ENCODE measurements at places on chromosomes 2 and 18.

DNA sequence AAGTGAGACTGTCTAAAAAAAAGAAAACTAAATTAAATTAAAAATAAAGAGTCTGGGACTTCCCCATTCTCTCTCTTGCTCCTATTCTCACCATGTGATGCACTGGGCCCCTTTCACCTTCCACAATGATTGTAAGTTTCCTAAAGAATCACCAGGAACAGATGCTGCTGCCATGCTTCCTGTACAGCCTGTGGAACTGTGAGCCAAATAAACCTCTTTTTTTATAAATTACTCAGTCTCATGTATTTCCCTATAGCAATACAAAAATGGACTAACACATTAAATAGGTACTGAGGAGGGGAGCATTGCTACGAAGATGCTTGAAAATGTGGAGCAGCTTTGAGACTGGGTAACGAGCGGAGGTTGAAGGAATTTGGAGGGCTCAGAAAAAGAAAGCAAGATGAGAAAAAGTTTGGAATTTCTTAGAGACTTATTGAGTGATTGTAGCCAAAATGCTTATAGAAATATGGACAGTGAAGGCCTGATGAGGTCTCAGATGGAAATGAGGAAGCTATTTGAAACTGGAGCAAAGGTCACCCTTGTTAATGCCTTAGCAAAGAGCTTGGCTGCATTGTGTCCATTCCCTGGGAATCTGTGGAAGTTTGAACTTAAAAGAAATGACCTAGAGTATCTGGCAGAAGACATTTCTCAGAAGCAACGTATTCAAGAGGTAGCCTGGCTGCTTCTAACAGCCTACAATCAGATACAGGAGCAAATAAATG is 128.7 kb downstream of the EIPR1 start:
- no peak for DNase-seq

DNA sequence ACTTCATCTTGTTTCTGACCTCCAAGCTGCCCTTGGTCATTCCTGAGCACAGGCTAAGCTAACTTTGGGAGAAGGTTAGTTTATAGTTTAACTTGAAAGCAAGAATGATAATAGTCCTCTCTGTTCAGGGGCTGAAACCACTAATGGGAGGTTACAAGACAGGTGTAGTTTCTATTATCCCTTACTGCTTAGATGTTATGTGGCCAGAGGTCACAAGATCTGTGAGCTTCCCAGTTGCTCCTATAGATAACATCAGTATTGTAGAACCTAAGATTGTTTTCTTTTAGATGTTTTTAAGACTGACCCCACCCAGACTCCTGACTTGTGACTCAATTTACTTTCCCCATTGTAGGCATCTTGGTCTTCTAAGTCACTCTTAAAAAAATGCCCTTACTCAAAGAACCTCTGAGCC is 94.8 kb upstream of the LPIN2 start:
- no peak for DNase-seq

- no peak for DNase-seq
These were observed 117.7 kb downstream of the SATB2 start for GRCh38 chr2:199339891-199340605.

GRCh38 chr18:903701-904100 is 970 bp upstream of the ADCYAP1 start:
- no peak for DNase-seq

DNA sequence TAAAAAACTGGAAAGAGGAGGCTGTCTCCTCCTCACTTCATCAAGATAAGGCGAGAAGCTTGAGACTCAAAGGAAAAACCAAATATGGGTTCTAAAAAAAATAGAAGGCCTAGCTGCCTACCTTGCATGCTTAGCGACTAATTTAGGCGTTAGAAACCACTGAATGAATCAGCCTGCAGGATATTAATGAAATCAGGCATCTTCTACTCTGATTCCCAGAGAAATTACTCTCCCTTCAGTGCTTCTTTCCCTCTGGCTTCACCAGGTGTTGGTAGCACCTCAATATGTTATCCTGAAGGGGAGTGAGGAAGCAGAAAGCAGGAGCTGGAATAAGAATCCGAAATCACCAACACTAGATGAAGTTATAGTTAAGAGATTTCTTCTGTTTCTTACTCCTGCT is 749.8 kb upstream of the NRXN1 start:
- DNase-seq, result no peak

DNA sequence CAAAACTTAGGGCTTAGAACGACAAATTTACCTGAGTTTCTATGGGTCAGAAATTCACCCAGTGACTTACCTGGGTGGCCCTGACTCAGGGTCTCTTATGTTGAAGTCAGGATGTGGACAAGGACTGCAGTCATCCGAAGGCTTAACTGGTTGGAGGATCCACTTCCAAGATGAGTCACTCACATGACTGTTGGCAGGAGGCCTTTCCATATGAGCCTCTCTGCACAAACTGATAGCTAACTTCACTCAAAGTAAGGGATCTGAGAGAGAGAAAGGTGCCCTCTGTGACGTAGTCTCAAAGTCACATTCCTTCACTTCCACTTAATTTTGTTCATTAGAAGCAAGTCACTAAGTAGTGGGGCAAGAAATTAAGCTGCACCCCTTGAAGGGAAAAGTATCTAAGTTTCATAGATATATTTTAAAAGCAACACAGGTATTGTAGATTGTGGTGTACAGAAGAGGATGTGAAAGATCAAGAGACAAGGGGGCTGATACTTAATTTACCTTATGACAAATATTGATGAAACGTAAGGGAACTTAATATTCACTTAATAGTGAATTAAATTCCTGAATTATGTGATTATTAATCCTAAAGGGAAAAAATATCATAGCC is 48.4 kb downstream of the TANK start:
- DNase-seq, result no peak

DNA sequence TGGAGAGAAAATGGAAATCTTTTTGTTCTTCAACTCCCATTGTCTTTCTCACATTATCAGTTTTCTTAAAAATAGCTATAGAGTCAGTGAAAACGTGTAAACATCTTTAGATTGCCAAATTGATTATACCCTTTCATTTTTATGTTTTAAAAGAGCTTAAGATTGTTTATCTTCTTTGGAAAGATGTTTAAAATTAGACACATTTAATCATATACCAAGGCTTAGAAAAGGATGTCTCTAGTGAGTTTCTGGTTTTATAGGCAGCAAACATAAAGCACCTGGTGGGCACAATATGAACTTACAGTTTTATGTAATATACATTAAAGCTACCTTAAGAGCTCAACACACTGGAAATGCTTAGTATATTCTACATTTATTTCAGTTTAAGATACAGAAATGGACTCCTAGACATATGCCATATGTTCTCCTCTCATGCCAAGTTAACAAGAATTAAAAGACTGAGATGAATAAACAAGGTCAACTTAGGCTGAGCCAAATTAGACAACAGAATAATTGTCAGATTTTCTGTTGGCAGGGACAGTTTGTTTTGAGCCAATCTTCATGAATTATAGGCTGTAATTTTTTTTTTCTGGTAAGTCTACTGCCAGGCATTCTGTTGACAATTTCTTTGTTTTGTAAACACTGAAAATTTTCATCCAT is 112.7 kb downstream of the OTX1 start:
- DNase-seq, result no peak

- DNase-seq, result peak; percentile 16
These were observed 77.4 kb downstream of the KCNF1 start for GRCh38 chr2:10989151-10989550.

GRCh38 chr18:421247-422155 is 79.0 kb downstream of the COLEC12 start:
- DNase-seq, result no peak

- peak; percentile 89 for DNase-seq
These were observed 258 bp downstream of the MGAT4A start for GRCh38 chr2:98730707-98731040.

- no peak for DNase-seq
These were observed 43.7 kb downstream of the CD8B2 start for GRCh38 chr2:106530866-106531265.

GRCh38 chr2:152555048-152555447 is 162.2 kb downstream of the PRPF40A start:
- DNase-seq, result no peak

DNA sequence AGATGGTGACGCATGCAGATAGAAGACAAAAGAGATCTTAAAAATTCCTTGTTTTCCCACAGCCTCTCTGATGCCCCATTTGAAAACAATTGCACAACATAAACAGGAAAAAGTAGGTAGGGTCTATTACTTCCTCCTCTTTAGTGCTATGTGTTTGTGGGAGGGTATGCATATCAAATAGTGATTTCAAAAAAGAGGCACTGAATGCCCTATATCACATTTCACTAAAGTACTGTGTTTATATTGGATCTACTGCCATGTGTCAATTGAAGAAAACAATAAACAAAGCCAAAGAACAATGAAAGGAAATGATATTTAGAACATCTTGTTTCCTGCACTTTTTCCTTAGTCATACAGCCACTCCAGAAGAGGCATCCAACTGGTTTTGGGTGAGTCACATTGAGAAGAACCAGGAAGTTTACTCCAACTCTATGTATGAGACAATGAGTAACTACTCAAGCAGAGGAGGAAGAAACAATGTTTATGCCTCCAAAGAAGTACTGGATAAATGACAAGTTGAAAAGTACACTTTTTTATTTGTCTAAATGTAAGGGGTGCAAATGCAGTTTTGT is 583.6 kb downstream of the FBXO15 start:
- DNase-seq, result no peak

- DNase-seq, result no peak
These were observed 949.4 kb upstream of the FANCL start for GRCh38 chr2:59190518-59190917.

- DNase-seq, result no peak
These were observed 32.7 kb upstream of the CCDC68 start for GRCh38 chr18:54991981-54992380.

GRCh38 chr2:113255140-113256070 is 23.3 kb downstream of the PAX8 start:
- peak; percentile 8 for DNase-seq

- no peak for DNase-seq
These were observed 87.0 kb downstream of the EIPR1 start for GRCh38 chr2:3290655-3291054.

DNA sequence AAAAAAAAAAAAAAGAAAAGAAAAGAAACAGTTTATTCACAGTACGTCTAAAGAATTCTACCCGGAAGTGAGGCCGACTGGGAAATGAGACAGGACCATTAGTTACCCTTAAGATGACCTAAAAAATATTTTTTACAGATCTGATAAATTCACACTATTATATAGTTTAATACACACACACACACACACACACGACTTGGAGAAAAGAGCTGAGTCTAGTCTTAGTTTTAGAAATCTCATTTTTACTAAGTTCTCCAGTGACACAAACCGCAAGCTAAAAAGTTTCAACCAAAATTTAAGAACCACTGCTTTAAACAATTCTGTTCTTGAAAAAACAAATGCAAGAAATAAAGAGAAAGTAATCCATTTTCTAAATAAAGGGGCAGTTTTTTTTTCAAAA is 27.1 kb downstream of the ST3GAL5 start:
- DNase-seq, result no peak

- DNase-seq, result no peak
These were observed 75.8 kb downstream of the KIDINS220 start for GRCh38 chr2:8761529-8762164.

DNA sequence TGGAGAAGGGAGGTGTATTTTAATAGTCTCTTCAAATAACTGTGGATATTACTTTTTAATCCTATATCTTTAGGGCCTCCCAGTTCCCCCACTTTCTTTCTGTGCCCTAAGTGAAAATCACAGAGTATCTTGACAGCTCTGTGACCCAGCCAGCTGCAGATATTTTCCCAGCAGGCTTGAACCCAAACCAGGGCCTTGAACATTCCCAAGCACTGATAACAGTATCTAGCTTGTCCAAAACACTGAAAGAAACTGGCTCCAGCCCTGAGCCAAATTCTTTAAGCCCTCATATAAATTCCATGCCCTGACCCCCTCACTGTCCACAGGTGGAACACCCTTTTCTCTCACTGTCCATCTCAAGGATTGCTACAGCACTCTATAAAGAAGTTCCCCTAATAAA is 388.1 kb upstream of the CHAC2 start:
- DNase-seq, result no peak

Data from activated effector memory CD4-positive, alpha-beta T cell treated with anti-CD3 and anti-CD28 coated beads, Interleukin-2, amount 50 U/mL, for 16 hours (primary cell).